OCI-LY7 (cell line): ENCODE measurements at places on chromosomes 5 and 9. TPM values are rescaled to one million over a fixed set of nuclear protein-coding genes. Genes with fewer than 3 reads are reported as not detected.

Gene HMHB1
- not detected in 2 replicates for total RNA-seq

Gene NRG2
- total RNA-seq: not detected in 2 replicates

Gene SPINK4
- total RNA-seq: not detected in 2 replicates

Gene PCDHB11
- not detected in 2 replicates for total RNA-seq

Gene FBP2
- not detected in 2 replicates for total RNA-seq

Gene RPS14
- total RNA-seq: 2,284 and 2,304 TPM in 2 replicates

Gene CCDC180
- 1.2 and 1.8 TPM in 2 replicates for total RNA-seq

Gene ABLIM3
- total RNA-seq: not detected in 2 replicates

Gene SPATA24
- total RNA-seq: 9.4 and 10.8 TPM in 2 replicates

Gene FAF2
- 46.4 and 49.7 TPM in 2 replicates for total RNA-seq

Gene GRIA1
- total RNA-seq: not detected in 2 replicates

Gene TAF11L5
- total RNA-seq: not detected in 2 replicates

Gene SGCD
- not detected in 2 replicates for total RNA-seq

- DNase-seq: no peak
Measured at GRCh38 chr9:98906273-98907040, 37.2 kb upstream of the COL15A1 start.

DNA sequence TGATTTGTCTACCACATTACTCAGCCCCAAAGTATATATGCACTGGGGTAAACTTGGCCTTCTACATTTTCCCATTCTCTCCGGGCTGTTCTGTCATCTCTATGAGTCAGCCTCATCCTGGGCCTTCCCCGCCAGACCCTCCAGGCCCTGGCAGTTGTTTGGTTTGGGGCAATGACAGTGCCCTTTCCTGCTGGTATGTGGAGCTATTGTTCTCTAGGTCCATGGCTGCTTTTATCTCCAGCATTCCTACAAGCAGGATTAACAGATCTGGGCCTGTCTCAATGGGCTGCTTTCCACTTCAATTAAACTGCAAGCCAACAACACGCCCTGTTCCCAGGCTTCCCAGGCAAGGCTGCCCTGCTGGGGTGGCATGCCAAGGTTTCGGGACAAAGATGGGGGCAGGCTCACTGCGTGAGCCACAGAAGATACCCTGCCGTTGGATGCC, 136.4 kb downstream of the SLIT3 start:
- no peak for DNase-seq

DNA sequence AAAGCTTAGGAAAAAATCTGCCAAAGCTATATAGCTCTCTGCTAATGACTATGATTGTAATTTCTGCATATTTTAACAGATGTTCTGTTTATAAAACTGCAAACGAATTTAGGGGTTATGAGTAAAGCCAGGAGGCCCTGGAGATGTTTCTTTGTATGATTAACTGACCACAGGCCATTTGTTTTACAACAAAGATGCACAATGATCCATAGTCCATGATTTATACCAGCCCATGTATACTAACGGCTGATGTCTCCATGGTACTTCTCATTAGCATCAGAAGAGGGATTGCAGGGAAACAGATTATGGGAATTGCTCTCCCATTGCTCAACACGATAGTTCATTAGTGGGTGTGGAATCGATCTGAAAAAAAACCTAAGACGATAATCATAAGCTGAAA, 78.9 kb downstream of the PPP2R2B start:
- no peak for DNase-seq

- DNase-seq: no peak
Measured at GRCh38 chr5:175485631-175486030, 7.3 kb downstream of the SFXN1 start.

DNA sequence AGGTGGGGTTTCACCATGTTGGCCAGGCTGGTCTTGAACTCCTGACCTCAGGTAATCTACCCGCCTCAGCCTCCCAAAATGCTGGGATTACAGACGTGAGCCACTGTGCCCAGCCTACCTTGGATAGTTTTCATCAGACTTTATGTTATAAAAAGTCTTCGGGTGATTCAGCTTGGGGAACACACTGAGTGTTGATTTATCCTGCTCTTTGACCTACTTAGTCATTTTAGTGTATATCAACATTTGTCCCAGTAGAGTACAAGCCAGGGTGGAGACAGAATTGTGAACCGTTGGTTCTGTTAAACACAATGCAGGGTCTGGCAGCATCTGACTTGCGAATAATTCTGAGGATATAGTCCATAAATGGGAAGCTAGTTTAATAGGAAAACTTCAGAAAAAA, 39.7 kb downstream of the NFX1 start:
- no peak for DNase-seq

DNA sequence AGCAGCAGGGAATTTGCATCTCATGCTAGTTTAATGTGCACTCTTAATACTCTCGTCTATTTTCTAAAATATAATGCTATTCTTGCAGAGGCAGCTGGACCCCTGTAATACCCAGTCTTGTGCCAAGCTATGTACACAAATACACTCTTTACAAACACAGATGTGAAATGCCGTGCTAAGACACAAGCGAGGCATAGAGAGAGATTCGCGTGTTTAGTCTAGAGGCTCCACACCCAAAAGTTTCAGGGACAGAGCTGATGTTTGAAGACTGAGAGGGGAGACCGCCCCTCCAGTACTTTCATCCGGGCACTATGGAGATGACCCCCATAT, 1.2 kb downstream of the DPYSL3 start:
- DNase-seq: no peak

DNA sequence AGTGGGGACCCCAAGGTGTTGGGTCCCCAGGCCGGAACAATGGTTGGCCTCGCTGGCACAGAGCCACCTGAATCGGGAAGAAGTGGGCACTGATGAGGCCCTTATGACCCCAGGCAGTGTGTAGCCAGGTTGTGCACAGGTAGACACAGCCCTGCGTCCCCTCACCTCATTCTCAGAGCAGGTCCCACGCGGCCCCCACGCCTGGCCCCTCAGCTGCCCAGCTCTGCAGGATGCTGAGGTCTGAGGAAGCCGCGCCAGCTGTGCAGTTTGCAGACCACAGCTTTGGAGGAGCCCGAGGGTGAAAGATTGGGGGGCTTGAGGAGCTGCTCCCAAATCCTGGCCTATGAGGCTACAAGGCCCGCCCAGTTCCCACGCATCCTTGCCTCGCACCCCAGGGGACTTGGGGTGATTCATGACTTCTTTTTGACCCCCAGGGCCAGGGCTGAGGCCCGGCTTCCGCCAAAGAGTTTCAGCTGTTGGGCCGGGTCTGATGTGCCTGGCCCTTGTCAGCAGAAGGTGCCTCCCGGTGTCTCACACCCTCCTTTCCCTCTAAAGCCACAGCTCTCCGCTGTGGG, 87.8 kb upstream of the PHYKPL start:
- DNase-seq: no peak

DNA sequence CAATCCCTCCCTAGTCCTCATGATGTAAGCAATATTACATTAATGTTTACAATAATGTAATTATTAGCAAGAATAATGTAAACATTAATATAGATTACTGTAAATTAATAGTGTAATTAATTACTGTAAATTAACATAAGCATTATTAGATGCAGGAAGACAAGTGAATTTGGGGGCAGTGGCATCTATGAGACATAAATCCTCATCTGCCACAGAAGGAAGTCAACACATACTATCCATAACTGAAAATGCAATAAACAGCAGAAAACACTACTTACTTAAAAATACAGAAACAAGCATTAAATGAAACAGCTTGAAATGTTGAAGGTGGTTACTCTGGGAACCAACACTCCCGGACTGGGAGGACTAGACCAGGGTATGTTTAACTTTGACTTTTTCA, 685 bp upstream of the NIPSNAP3A start:
- DNase-seq: peak; percentile 9

DNA sequence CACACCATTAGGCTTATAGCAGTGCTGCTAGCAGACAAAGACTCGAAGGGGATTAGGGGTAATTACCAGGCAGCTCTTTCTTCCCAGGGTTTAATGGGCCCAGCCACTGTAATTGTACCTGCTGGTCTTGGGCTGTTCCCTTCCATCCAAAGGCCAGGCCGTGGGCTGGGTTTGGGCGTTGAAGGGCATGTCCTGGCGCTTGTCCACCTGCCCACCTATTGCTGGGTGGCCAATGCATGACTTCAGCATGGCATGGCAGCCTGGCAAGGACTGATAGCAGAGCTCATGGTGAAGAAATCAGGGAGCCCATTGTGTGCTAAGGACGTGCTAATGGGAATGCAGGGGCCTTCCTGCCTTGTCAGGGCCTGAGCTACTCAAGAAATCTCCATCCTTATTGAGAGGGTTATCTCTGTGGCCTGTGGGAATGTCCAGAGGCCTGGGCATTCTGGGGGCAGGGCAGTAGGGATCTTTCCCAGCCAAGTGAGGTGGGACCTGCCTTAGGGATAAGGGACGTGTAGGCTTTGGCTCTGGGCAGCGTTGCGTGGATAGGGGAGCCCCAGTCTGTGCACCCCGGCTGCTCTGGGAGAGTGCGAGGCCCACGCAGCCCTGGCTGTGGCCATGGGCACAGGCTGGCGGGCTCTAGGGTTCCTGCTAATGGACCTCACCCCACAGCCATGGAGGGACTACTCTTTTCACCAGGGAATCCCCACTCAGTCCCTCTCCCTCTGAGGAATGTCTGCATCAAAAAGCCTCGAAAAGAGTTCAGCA, 116.1 kb upstream of the PITX1 start:
- DNase-seq: no peak

DNA sequence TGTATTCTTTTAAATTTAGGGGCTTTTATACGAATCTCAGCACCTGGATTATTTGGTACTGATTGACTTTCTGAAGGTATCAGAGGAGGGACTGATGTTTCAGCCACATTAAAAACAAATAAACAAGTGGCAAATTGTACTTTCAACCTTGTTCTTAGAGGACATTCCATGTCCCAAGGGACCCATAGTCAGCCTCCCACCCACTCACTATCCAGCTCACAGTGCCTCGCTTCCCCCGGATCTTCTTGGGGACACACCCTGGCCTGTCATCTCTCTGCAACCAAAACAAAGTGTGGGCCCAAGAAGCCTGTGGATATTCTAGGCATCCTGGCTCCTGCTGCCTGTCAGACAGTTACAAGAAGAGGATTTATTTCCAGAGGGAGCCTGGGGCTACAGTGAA, 8.8 kb upstream of the BOD1 start:
- DNase-seq: no peak

GRCh38 chr9:109972026-109972882, 192.3 kb downstream of the PALM2AKAP2 start:
- peak; percentile 94 for DNase-seq

- DNase-seq: no peak
Measured at GRCh38 chr5:139884144-139884543, 88.5 kb downstream of the PSD2 start.

DNA sequence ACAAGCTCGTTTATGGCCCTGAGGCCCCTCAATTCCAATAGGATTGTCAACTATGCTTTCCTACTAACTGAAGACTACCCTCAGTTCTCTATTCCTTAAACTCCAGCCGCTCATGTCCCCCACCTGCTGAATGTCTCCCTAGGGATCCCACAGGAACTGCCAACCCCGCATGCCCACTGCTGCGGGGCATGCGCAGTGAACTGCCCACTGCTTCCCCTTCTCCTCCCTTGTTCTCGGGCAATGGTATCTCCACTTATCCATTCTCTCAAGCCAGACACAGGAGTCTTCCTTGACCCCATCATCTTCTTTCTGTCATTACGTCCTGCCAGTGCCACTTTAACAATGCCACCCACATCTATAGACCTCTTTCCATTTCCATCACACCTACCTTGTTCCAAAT, 90.0 kb downstream of the FGF18 start:
- DNase-seq: no peak

DNA sequence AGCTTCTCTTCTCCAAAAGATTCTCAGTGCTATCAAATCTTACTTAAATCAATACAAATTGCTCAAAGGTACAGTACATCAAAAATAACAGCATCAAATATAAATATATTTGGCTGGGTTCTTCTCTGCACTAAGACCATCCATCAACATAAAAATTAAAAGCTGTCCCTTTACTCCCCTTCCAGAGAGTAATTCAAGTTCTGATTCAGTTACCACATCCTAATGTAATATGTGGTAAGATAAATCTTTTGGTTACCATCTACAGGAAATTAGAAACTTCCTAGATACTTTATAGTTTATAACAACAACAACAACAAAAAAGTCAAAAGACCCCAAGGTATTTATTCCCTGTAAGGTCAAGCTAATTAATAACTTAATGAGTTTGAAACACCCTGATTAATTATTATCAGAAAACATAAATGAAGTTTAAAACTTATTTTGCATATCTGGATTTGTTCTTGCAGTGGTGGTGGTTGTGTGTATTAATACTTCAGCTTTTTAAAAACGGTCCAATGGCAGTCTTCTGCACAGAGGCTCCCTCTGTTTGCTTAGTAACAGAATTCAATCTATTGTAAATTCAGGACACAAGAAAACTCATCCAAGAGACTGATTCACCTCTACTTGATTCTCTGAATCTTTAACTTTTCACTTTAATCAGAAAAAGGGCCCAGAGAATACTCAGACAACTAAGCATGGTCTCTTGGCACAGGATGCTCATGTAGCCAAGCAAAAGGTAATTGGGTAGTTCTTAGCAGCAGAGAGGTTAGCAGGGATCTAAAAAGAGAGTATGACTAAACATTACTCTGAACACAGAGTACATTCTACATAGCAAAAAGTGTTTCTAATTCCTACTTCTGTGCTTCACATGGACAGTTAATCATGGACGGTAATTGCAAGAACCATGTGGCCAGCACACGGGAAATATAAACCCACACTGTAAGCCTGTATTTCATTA, 20.1 kb downstream of the DIAPH1 start:
- DNase-seq: no peak

DNA sequence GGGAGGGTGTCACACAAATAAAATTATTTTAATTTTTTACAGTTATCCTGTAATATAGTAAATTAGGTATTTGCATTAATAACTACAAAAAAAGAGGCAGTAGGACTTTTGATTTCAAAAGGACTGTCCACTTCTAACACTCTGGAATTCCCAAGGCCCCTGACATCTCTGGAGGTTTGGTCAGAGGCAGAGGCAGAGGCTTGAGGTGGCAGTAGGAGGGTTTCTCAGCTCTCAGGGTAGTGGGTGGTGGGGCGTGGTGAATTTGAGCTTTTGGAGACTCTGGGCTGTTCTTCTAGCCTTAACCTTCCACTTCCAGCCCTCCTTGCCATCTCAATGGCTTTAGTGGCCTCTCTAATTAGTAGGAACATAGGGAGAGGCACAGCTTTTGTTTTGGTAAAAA, 22.8 kb downstream of the ATOX1 start:
- DNase-seq: no peak

GRCh38 chr5:151083081-151083676, 2.3 kb upstream of the TNIP1 start:
- DNase-seq: peak; percentile 33

- DNase-seq: no peak
Measured at GRCh38 chr9:26813247-26813646, 79.4 kb downstream of the CAAP1 start.

GRCh38 chr9:114397848-114398605, 10.2 kb upstream of the AKNA start:
- peak; percentile 97 for DNase-seq

- DNase-seq: no peak
Measured at GRCh38 chr5:83554686-83555085, 83.1 kb downstream of the VCAN start.

GRCh38 chr5:43772764-43773477, 169.9 kb downstream of the NNT start:
- DNase-seq: peak; percentile 1

DNA sequence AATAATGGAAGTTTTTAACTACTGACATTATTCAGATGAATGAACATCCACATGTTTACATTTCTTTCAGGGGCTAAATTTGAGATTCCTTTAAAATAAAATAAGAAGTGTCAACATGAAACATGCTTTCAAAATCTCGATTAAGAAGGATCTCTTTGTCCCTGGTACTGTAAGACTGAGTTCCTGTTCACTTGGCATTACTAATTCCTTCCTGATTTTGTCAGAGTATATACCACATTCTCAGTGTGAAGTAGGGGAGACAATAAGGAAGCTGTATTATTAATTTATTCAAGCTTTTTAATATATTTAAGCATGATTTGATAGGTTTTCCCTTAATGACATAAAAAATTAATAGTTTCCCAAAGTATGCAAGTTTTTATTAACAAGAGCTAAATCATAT, 81.5 kb upstream of the GRHPR start:
- DNase-seq: no peak
